ENCODE measurements at places on chromosomes 1 and 21.

DNA sequence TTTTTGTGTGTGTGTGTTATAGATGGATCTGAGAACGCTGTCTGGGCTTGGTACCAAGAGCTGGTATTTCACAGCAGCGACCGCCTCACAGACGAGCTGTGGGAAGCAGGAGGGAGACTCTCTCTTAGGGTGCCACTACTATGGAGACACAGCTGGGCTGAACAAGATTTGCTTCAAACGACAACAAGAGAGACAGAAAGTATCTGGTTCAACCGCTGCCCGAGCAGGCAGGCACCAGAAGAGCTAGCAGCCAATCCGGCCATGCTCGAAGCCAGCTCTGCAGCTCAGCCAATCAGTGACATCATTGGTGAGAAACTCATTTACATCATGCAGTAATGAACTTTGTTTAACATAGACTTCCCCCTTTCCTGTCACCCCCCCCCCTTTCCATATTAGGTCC lies 341.3 kb downstream of the USP25 start:
- no peak for DNase-seq

DNA sequence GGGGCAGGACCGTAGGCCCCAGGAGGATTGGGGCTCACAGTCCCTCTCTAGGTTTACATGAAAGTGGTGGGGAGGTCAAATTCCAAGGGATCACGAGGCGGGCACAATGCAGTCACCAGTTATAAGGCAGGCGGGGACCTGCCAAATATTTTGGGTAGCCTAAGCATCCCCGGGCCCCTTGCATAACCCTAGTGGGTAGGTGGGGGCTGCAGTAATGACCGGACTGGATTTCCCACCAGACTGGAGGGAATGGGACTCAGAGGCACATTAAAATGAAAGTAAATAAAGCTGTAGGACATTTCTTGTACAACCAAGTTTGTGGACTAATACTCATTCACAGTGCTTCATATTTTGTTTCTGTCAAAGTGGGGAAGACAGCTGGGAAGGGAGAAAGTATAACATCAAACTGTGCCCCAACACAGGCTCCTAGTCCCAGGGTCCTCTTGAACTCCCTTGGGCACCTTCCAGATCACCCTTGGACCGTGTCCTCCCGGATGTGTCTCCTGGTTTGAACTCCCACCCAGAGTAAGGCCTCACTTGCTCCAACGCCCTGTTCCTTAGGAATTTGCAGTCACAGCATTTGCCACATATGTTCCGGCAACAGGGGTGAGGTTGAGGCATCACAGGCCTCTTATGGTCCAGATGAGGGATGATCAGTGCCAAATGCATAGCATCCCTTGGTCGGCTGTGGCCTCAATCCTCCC lies 28.4 kb upstream of the KIAA0040 start:
- DNase-seq, result no peak

GRCh38 chr1:156750191-156750672 lies 1.2 kb downstream of the HDGF start:
- no peak for DNase-seq

DNA sequence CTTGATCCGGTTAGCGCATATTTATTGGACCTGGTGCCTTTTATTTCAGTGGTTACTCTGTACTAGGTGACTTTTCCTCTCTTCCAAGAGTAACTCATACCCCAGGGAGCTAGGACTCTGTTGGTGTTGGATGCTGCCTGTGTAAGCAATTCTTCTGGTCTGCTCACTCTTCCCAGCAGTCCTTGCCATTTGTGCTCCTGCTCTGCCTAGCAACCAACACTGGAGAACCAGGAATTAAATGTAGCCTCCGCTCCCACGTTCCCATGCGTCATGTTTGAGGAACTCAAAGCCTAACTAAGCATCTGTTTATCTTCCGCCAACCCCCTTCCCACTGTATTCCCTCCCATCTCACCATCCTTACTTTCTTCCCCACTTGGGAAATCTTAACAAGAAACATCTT lies 65.7 kb upstream of the RAVER2 start:
- no peak for DNase-seq

DNA sequence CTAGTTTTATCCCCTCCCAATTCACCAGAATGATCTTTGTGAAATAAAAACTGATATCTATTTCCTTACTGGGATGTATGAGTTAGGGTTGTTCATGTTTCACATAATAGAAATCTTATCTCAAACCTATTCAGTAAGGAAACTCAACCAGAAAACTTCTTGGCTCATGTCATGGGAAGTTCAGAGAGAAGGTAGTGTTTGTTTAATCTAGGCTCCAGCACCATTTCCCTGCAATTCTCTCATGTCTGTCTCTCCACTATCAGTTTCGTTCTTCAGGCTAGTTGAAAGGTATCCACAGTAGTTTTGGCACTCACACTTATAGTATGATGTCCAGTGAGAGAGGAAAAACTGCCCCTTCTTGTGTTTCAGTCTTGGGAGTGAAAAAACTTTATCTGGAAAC lies 34.6 kb upstream of the UHMK1 start:
- no peak for DNase-seq

- no peak for DNase-seq
Observed at GRCh38 chr1:89548122-89548857, 23.7 kb downstream of the LRRC8B start.
